ENCODE measurements at places on chromosomes 11 and 22.

DNA sequence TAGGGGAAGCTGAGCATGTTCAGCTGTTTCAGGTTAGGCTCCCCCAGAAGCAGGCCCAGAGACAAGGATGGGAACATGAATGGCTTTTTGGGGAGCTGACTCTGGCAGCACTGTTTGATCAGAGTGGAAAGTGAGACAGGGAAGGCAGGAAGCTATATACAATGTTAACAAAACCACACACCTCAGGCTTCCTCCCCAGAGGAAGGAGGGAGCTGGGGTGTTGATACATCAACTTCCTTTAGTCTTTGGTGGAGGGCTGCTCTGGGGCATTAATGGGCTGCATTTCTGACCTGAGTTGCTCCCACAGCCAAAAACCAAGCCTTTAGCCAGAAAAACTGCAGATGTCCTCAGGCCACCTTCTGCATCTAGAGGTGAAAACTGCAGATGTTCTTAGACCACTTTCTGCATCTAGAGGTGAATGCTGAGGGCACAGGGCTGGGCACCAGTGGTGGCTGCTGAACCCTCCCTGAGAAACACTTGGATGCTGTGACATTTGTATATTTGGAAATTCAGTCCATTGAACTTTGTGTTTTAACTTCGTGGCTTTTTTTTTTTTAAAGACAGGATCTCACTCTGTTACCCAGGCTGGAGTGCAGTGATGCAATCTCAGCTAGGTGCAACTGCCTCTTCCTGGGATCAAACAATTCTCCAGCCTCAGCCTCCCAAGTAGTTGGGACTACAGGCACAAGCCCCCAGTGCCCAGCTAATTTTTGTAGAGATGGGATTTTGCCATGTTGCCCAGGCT, 49.9 kb downstream of the KIAA1671 start:
- DNase-seq = peak; percentile 13

DNA sequence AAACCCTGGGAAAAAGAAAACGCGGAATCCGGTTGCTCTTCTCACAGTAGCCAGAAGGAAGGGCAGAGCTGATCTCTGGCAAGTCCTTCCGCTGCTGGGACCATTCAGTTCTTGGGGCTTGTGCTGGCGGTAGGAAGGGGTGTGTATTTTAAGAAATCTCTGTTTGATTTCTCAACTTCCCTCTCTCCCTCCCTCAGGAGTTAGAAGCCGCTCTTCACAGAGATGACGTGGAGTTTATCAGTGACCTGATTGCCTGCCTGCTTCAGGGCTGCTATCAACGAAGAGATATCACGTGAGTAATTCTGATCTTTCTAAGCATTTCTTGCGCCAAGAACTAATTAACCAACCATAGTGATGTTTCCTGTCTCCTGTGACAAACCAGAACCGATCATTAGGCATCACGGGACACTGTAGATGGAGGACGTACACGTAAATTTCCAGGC, 85.9 kb upstream of the SLC25A18 start:
- peak; percentile 43 for DNase-seq

GRCh38 chr22:36586852-36587251, 57.9 kb upstream of the EIF3D start:
- DNase-seq = no peak

- no peak for DNase-seq
Observed at GRCh38 chr11:46523290-46523689, 70.5 kb downstream of the AMBRA1 start.

DNA sequence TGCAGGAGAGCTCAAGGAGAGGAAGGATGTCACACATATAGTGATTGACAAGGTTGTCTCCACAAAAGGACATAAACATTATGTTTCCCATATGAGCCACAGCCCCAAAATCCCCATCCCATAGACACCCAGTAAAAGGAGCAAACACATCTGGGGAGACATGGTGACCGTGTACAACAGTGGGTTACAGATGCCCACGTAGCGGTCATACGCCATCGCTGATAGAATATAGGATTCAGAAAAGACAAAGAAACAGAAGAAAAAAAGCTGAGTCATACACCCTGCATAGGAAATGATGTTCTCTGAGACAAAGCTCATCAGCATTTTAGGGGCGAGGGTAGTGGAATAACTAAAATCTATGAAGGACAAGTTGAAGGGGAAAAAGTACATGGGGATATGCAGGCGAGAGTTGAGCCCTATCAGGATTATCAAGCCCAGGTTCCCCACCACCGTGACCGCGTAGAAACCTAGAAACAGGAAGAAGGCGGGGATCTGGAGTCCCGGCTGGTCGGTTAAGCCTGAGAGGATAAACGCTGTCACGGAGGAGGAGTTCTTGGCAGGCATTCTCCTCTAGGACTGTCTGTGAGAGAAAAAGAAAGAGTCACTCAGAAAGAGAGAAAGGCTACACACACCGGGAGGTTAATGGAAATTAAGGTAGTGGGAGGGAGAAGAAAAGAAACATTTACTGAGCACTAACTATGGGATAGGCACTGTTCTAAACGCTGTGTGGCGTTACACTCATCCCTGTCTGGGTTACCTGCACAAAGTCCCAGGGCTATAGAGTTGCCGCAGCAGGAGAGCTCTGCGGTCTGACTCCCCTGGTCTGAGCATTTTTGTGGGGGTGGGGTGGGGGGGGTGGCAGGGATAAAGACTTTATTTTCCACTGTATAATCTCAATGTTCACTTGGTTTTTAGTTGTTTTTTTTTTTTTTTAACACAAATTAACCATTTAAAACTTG, 36.1 kb upstream of the OR8B8 start:
- peak; percentile 83 for DNase-seq

DNA sequence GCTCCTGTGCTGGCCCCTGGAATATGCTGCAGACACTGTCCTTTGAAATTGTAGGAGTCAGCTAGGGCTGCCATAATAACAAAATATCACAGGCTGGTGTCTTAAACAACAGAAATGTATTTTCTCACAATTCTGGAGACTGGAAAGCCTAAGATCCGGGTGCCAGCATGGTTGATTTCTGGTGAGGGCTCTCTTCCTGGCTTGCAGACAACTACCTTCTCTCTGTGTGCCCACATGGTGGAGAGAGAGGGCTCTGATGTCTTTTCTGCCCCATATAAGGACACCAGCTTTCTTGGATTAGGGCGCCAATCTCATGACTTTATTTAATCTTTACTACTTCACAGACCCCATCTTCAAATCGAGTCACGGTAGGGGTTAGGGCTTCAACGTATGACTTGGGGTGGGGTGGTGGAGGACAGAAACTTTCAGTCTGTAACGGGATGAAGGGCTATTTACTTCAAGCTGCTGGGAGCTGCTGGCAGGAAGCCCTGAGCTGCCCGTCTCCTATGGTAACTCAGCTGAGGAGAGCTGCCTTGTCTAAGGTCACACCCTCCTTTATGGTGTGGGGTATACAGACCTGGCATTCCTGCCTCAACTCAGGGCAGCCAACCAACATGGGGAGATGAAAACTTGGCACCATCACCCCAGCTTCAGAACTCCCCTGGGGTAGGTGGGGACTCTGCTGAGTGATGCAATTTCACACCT, 142.9 kb upstream of the ZBED5 start:
- DNase-seq = no peak

DNA sequence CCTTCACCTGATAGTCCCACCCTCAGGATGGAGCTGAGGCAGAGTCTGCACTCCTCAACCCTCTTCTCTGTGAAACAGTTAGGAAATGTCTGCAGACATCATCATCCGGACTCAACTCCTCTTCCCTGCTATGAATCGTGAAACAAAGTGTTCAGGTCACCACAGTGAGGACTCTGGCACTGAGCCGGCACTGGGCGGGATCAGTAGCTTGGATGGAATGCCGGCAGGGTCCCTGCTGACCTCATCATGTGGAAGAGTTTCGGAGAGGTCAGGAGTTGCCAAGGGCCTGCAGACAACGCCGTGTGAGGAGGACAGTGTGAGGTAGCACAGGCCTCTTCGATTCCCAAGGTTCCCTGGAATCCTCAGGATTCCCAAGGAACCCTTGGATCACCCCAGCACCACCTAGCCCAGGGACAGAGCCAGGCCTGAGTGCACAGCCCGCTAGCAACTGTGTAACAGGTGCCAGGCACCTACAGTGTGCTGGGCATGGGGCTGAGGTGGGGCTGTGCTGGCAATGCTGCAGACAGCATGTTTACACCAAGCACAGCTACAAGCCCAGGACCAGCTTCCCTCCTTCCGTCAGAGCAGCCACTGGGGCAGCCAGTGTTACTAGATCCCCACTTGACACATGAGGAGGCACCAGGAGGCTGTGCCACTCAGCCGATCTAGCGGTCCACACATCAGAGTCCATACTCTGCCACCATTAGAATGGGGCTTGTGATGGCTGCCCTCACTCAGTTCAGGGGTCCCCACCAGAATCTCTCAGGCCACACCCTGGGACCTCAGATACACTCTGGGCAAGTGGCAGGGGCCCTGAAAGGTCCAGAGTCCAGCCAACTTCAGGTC, 693 bp upstream of the LINC01488 start:
- DNase-seq = no peak

GRCh38 chr11:66112601-66113499, 42.8 kb downstream of the PACS1 start:
- no peak for DNase-seq

DNA sequence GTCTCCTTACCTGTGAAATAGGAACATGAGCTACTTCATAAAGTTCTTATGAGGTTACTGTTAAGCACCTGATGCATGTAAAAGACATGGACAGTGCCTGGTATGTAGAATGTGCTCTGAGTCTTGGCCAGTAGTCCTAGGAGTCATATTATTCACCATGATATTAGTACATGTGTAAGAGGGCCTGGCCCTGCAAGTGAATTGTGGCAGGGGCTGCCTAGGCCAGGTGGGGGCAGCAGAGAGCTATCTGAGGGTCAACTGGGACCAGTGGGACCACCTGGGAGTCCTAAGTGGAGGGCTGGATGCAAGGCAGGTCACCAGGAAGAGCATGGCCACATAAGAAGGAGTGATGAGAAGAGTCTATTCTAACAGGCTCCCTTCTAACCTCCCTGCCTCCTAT, 529.5 kb downstream of the SOX6 start:
- peak; percentile 63 for DNase-seq

GRCh38 chr11:118889797-118890196, 6.1 kb downstream of the CXCR5 start:
- DNase-seq = no peak

GRCh38 chr22:26709617-26710390, 52.4 kb downstream of the MIAT start:
- no peak for DNase-seq

- DNase-seq = no peak
Observed at GRCh38 chr11:65869643-65870306, 2.8 kb downstream of the EFEMP2 start.

- DNase-seq = no peak
Observed at GRCh38 chr22:45427114-45427513, 13.6 kb downstream of the RIBC2 start.

GRCh38 chr11:3103076-3103475, 45.9 kb upstream of the CARS1 start:
- DNase-seq = no peak

DNA sequence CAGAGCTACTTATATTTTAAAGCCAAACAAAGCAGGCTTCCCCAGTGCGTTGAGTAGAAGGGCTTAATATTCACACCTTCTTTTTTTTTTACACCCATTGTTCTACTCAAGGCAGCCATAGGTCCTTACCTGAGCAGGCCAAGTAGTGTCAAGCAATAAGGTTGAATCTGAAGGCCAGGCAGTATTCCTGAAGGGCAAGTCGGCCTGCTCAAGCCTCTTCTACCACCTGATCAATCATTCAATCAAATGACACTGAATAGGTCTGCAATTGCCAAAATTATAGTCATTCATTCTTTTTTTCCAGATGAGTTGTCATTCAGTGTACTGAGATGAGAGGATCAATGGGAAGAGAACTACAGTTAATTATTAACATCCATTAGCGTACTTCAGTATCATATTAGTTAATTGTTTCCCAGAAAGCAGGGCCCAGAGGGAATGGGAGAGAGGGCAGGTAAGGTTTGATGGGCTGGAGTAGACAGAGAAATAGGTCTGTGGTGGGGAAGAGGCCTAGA, 11.9 kb upstream of the PPP2R1B start:
- no peak for DNase-seq

GRCh38 chr11:73830261-73830660, 42.6 kb downstream of the MRPL48 start:
- DNase-seq = no peak
